ENCODE measurements at places on chromosomes 2 and 18.

GRCh38 chr2:191931329-191931728 lies 84.4 kb upstream of the CAVIN2 start:
- DNase-seq: no peak

GRCh38 chr2:122011493-122012270 lies 256.2 kb downstream of the TSN start:
- no peak for DNase-seq

DNA sequence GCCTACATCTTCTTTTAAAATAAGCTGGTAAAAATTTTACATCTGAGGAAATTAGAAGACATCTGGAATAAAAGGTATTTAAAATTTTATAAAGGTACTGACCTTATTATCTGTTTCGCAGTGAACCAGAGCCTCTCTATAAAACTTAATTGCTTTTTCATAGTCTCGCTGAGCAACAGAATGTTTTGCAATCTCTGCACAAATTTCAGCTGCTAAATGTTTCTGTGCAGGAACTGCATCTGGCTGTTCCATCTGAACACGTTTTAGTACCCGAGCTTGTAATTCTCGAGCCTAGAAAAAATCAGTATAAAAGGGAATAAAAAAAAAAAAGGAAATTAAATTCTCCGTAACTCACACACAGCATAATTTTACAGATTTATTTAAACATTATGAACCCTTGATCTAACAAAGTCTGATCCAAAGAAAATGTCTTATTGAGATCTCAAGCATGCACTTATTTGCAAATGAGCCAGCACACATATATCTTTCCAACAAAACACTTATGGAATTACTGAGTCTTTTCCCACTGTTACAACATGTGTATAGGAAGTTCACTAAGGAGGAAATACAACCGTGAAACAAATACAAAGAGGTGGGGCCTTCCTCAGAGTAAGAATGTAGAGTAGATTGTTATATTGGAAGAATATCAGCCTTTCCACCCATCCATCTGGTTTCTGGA lies 51.8 kb downstream of the TTC21B start:
- DNase-seq: no peak

DNA sequence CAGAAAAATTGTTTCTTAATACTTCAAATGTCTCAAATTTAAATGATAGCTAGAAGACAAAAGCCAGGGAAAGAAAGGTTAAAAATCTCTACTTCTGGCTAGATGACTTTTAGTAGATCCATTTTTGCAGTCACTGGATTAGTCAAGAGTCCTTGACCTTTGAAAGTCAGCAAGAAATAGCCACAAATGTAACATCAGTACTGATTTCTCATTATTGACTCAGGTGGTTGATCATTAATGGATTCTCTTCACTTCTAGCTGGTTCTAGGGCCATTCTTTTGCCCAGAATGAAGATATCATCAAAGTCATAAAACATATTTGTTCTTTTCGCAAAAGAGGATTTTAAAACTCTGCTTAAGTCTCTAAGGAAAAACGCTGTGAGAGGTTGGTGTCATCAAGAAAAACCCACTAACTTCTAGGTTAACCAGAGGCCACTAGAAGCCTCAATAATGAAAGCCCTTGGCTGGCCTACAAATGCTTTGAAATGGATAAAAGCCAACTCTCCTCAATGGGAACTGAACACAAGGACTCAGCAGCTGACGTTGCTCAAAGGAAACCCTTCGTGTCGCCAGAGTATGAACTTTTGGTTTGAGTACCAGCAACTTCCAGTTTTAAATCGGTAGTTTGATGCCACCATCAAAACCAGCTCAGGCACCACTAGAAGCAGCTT lies 66.3 kb downstream of the IRS1 start:
- no peak for DNase-seq

GRCh38 chr18:28960146-28960545 lies 783.2 kb upstream of the CDH2 start:
- DNase-seq: no peak

GRCh38 chr2:238427435-238428162 lies 872 bp downstream of the ASB1 start:
- DNase-seq: no peak

- DNase-seq: no peak
These were observed 68.7 kb upstream of the WIPF1 start for GRCh38 chr2:174666312-174666711.

DNA sequence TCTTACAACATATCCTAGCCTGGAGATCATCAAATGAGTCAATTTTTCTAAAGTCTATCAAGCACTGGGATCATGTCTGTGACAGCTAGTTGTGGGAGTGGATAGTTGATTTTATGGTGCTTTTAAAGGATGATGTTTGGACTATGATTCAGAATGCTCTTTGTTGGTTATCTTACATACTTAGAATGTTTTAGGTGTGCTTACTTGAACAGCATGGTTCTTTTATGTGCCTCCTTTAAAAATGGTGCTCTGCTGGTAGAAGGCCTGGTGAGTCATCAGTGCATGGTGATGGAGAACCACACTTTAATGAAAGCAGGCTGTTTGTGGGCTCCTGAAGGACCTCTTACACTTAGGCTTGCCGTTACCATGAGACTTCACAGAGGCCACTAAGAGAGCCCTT lies 682.7 kb upstream of the FANCL start:
- no peak for DNase-seq

GRCh38 chr2:84778911-84779690 lies 101.8 kb downstream of the TRABD2A start:
- DNase-seq: no peak

DNA sequence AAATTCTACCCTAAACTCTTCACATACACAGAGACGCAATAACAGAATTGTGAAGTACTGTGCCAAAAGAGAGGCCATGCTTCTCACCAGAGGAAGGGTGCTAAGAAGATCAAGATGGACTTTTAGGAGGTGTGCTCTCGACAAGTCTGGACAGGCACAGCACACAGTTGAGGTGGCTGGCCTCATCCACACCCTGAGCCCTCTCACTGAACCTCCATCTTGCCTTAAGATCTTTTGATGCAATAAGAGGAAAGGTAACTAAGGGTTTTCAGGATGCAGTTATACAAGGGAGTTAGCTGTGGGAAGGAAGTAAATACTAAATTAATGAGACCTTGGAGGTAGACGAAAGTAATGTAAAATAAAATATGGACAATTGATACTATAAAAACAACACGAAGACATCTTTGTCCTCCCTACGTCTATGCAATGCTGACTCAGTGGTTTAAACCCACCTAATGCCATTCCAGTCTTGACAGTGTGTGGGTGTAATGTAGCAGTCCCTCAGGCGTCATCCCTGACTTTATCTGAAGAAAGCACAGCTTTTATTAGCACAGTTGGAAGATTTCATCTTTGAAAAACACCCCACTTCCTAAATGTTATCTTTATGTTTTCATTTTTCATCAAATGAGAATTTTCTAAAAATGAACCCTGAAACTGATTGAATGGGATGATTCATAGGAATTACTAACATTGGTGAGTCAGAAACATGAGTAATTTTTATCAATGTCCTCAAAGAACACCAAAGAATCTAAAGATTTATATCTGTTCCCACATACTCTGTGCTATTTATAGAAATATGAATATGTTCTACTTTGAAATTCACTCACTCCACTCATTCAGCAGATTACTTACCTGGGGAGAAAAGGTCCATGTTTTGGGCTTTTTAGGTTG lies 34.0 kb upstream of the MALL start:
- no peak for DNase-seq

- no peak for DNase-seq
These were observed 7.4 kb downstream of the PTGR3 start for GRCh38 chr18:75201282-75202270.

- DNase-seq: no peak
These were observed 388.1 kb downstream of the SLC4A3 start for GRCh38 chr2:220015576-220015975.

DNA sequence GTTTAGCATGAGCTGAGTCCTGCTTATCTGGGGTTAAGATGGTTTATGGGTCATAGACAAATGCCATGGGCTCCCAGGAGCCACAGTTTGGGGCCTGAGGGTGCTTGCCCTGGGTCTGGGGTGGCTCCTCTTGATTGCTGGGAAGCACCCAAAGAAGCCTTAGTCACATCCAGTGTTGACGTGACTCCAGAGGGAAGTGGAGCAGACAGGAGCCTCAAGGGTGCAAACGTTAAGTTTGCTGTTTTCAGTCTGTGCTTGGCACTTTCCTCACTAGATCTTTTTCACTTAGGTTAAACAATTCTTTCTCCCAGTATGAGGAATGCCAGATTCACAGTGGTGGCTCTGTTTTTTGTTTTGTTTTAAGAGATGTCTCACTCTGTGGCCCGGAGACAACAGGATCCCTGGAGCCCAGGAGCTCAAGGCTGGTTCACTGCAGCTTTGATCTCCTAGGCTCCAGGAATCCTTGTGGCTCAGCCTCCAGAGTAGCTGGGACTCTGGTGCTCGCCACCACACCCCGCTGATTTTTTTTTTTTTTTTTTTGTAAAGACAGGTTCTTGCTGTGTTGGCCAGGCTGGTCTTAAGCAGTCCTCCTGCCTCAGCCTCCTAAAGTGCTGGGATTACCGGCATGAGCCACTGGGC lies 251.3 kb downstream of the FAM210A start:
- no peak for DNase-seq

- no peak for DNase-seq
These were observed 1.1 kb upstream of the NEMP2 start for GRCh38 chr2:190535586-190535985.

- no peak for DNase-seq
These were observed 159.7 kb upstream of the LHCGR start for GRCh38 chr2:48915227-48915626.

- DNase-seq: no peak
These were observed 2.5 kb downstream of the CHN1 start for GRCh38 chr2:175002547-175003274.

- no peak for DNase-seq
These were observed 29.2 kb upstream of the CDH7 start for GRCh38 chr18:65721619-65722018.

DNA sequence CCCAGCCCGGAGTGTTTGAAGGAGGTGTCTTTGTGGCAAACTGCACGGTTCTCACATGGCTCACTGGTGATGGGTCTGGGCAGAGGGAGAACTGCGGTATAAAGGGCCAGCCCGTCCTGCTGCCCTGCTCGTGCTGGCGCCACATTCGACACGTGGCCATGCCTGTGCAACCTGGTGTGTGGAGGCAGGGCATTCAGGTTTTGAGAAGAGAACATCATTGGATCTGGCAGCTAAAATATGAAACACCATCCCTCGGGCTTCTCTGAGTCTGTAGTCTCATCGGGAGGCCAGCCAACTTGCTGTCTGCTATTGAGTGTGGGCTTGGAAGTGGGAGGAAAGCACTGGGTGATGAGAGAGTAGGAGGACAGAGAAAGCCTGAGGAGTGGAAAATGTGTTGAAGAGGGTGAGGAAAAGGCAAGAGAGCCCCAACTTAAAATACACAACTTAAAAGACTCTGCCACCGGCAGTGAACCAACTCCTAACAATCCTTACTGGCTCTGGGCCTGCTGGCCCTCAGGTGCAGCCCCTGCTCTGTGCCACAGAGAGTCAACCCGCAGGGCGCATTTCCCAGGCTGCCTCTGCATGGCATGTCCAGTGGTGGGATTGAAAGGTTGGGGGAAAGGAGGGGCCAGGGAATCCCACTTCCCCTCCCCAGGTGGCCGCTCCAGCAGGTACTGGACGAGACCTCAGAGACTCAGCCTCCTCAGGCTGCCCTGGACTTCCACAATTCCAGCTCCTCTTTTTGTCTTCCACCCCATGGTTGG lies 112.7 kb upstream of the DLX2 start:
- no peak for DNase-seq

GRCh38 chr2:230797515-230798495 lies 66.9 kb upstream of the ITM2C start:
- no peak for DNase-seq

DNA sequence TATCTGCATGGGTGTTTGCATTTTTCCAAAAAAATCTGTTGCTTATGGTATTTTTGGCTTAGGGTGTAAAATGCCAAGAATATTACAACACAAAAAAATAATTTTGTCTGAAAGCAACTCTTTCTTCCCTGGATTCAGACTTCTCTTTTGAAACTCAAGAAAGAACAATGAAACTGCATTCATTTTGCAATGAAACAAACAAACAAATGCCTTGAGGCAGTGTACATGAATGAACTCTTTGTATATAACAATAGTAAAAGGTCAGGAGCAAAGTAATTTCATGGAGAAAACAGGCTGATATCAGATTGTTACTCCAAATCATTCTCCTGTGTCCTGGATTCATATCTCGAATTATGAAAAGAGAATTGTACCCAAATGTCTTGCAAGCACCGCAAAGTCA lies 301.6 kb upstream of the CDH20 start:
- no peak for DNase-seq

DNA sequence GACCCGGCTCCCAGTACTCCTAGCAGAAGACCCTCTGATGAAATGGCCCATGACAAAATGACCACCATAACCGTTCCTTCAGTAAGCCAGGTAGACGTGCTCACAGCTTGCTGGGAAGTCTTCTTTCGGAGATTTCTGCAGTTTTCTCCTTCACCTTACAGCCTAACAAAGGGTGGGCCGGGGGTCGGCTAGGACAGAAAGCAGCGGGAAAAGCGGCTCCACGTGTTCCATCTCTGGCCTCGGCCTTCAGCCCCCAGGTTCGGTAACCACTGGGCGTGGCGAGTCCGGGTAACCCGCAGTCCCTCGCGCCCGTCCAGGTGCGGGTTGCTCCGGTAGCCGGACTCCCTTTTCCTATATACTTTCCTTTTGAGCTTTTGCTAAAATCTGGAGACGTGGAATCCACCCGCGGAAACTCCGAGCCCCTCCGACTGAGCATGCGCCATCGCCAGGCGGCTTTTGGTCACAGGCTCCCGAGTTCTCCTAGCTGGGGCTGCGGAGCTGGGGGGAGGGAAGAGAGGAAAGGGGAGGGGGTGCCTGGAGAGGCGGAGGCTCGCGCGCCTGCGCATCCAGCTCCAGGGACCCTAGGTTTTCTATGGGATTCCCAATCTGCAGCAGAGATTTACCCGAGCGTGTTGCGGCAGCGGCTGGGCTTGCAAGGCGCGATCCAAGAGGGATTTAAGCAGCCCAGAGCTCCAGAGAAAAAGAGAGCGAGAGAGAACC lies at the start of gene VSNL1:
Gene VSNL1, plus strand, starts transcription at position 604 of the 720 bp plus-strand sequence. CDS start 51,379 bp downstream, outside the sequence.
- DNase-seq: no peak

GRCh38 chr2:238256594-238257104 lies 16.8 kb upstream of the HES6 start:
- peak; percentile 30 for DNase-seq

All from stimulated activated CD8-positive, alpha-beta memory T cell treated with anti-CD3 and anti-CD28 coated beads, Interleukin-15, amount 100 ng/mL, for 1 hour (primary cell).